Stimulated activated CD4-positive, alpha-beta T cell treated with anti-CD3 and anti-CD28 coated beads, Interleukin-4, amount 100 ng/mL, for 1 hour (primary cell): ENCODE measurements at places on chromosomes 3 and 15.

DNA sequence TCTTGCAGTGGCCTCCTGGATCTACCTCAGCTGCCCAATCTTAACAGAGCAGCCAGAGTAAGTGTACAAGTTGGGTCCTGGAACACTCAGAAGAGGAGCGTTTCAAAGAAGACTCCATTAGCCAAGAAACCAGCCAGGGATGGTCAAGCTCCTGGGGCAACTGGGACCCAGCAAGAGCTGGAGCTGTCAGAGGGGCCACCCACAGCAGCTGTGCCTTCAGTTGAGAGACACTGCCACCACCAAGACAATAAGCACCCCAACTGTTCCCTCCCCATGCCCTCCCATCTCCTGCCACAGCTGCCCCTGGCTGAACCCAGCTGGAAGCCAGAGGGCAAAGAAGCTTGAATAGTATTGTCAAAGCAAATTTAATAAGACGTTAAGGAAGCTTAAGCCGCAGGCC lies 110.6 kb upstream of the TLE3 start:
- no peak for DNase-seq

DNA sequence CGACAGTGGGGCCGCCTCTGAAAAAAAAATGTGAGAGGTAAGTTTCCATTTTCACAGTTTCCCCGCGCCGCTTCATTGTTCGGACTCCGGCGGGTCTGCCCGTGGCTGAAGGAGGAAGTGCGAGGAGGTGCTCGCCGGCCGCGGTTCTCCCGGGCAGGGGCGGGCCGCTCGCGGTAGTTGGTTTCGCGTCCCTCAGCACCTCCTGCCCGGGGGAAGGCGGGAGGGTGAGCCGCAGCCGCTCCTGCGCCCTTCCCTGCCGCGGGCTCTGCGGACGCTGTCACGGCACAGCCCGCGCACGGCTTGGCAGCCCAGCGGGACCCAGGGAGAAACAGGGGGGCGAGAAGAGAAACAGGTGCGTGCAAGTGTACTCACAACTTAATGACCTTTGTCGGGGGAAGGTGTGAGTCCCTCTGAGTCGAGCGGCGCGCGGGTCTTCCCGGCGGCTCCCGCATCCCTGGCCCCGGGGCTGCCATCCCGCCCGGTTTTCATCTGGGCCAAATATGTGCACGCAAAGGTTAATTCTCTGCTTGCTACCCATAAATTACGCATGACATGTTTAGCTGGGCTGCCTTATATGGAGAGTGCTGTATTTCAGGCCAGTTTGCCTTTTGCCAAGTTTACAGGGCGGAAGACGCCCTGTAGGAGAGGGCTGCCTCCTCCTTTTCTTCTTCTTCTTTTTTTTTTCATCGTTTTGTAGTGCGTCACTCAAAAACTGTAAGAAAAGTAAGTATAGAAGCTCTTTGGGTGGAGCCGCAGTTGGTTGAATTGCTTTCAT lies 514 bp downstream of the MBNL1 start:
- DNase-seq, result no peak

DNA sequence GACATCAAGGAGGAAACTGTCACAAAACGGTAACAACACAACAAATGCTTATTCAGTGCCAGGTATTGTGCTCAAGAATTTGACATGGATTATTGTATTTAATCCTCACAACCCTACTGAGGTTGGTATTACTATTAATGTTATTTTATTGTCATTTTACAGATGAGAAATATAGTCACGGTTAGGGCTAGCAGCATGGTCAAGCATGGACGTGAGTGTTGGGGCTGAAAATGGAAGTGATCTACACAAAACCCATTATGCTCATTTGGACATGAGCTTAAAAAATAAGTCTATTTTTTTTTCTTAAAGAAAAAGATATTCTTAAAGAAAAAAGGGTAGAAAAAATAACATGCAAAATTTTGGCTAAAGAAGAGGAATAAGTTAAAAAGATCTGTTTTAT lies 141.3 kb upstream of the SOX2 start:
- no peak for DNase-seq

- DNase-seq, result no peak
These were observed 30.0 kb downstream of the SLC6A11 start for GRCh38 chr3:10845839-10846656.

- DNase-seq, result no peak
These were observed 249.0 kb downstream of the MCTP2 start for GRCh38 chr15:94480289-94480834.

DNA sequence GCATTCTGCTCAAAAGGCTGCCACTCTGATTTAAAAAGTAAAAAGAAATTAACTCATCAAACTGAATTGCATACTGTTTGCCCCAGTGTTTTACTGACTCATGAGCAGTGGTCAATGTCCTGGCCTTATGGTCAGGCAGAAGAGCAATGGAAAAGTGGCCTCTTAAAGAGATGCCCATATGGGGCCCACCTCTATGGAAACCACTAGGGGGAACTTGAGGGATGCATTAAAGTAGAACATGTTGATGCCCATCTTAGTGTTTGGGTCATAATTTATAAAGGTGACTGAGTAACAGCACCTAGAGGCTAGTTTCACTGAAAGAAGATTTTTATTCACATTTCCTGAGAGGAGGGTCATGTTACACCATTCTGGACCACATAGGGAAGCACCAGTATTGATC lies 66.5 kb upstream of the RNU6-1 start:
- DNase-seq, result no peak

DNA sequence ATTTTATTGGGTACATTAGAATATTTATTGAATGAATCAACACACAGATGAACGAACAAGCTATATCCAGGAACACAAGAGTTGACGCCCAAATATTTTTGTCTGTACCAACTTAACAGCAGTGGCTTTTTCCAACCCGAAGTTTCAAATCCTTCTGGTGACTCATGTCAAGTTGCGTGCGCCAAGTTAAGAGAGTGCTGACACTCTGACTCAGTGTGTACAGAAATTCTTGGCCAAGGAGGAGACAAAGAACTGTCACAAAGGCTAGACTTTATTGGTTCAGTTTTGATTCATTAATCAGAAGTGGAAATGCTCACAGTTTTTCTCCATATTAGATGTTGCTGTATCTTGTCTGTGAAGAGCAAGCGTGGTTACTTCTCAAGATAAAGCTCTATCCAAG lies 59.6 kb upstream of the TSC22D2 start:
- no peak for DNase-seq

DNA sequence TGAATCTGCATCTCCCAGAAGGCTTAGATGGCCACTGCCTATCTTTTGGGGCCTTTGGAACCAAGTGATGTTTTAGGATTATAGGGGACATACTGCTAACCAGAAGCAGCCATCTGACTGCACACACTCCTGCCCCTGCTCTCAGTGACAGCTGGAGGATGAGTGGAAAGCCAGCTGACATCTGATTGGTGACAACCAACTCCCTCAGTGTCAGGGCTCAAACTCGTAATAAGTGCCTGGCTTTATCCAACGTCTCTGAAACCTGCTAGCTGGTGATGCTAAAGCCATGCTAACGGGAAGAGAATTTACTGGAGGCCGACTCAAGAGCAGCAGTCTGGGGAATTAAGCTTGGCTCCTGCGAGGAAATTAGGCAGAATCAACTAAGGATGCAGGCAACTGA lies 35.1 kb downstream of the KY start:
- no peak for DNase-seq

- DNase-seq, result no peak
These were observed 19.2 kb upstream of the UBE2Q2 start for GRCh38 chr15:75823860-75824613.

DNA sequence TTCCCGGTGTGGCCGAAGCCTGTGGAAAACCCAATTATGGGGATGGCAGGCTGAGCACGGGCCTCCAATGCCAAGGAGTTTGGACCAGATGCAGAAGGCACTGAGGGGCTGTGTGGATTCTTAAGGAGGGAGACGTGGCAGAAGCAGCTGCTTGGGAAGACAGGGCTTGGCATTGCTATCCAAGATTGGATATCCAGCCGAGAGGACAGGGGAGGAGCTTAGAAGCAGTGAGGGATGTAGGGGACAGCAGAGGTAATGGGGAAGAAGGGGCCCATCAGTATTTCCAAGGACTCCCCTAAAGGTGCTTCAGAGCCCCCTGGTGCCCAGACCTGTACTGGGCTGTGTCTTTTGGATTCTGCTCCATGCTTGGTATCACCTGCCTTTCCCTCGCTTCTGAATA lies 112.8 kb upstream of the TLE3 start:
- no peak for DNase-seq

GRCh38 chr3:52431459-52432223 lies 13.3 kb downstream of the SEMA3G start:
- DNase-seq, result no peak

DNA sequence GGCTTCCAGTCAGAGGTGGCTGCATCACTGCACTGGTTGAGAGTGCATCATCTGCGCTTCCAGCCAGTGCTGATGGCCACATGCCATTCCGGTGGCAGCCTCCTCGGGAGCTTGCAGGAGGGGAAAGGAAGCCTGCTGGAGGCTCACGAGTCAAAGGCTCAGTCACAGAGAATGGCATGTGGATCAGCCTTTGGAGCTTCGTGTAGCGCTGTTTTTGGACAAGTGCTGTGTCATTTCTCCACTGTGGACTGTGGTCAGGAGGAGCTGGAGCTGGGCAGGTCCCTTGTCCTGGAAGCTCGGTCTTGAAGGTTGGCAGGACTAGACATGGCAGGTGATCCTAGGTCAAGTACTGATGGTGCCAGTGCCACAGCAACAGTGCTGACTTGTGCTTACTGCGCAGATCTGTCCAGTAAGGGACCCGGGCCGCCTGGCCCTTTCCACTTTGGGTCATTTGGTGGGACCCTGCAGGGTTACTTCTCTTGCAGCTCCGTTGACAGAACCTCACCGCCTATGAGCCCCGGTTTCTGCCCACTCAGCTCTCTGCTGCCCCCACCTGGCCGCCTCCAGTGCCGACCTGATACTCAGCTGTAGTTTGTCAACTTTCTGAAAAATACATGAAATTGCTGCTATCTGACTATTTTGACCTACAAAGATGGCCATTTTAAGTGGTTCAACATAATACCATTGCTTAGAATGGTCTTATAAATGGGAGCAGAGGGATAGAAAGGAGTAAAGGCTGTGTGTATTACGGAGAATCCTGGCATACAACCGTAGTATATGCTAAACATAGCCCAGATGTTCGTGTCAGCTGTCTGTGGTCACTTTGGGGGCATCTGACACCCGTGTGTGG lies 27.6 kb upstream of the TRPM1 start:
- DNase-seq, result peak; percentile 82

DNA sequence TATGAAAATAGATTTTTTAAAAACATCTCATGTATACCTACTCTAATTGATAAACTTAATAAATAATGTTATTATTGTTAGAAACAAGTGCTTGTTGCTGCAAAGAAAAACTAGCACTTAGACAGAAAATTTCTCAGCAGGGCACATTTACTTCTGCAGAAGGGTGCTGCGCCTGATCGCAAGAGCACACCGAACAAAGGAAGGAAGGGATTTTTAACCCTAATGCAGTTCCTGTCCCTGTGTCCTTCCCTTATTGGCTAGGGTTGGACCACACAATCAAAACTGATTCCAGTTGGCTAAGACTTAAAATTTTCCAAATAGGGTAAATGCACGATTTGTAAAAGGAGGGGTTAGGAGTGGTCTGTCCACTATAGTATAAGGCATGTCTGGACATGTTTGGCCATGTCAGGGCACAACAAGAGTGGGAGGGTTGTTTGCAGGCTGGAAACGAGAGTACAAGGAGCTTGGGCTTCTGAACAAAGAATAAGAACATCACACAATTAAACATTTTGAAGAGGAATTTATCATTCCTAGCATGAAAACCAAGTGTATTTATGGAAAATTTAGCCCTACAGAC lies 4.7 kb downstream of the DTWD1 start:
- DNase-seq, result no peak
